ENCODE measurements at places on chromosomes 7 and 10. TPM values are rescaled to one million over a fixed set of nuclear protein-coding genes. Genes with fewer than 3 reads are reported as not detected.

Gene TAS2R5
- not detected for polyA plus RNA-seq

Gene PIK3AP1
- polyA plus RNA-seq, result 92.4 TPM

Gene FAM25C
- polyA plus RNA-seq, result not detected

Gene CCZ1B
- 37.8 TPM for polyA plus RNA-seq

DNA sequence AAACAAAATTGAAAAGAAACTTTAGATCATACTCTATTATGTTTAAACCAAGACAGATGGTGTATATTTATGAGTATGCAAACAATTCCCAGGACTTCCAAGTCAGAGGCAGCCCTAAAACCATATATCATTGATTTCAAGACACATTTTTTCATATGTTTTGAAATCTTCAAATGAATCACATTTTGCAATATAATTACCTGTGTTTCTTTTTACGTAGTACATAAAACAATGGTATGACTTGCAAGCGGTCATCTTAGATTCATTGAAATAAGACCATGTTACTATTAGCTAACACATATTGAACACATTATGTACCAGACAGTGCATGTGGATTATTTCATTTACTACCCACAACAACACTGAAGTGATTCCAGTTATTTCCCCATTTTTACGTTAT lies 14.9 kb downstream of the SMURF1 start:
- DNase-seq, result no peak

DNA sequence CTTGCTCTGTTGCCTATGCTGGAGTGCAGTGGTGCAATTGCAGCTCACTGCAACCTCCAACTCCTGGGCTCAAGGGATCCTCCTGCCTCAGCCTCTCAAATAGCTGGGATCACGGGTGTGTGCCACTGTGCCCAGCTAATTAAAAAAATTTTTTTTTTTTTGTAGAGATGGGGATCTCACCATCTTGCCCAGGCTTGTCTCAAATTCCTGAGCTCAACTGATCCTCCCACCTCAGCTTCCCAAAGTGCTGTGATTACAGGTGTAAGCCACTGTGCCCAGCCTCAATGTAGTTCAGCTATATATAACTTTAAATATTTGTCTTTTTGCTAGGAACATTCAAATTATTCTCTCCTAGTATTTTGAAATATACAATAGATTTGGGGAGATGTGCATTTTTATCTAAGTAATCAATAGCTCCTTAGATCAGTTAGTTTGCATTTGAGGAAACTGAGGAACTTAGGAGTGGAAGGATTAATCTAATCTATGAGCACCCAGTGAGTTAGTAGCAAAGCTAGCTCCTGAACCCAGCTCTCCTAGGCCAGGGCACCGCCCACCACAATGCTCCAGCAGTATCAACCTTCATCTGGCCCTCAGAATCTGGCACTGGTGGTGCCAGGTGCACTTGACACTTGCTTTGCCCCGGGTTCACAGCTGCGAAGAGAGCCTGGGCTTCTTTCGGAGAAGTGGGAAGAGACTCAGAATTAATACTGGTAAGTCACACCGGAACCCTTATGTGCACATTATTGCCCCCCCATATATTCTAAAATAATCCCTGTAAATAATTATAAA lies 5.9 kb upstream of the LRMDA start:
- DNase-seq, result no peak

- DNase-seq, result no peak
Measured at GRCh38 chr7:441684-442421, 77.8 kb downstream of the PDGFA start.

DNA sequence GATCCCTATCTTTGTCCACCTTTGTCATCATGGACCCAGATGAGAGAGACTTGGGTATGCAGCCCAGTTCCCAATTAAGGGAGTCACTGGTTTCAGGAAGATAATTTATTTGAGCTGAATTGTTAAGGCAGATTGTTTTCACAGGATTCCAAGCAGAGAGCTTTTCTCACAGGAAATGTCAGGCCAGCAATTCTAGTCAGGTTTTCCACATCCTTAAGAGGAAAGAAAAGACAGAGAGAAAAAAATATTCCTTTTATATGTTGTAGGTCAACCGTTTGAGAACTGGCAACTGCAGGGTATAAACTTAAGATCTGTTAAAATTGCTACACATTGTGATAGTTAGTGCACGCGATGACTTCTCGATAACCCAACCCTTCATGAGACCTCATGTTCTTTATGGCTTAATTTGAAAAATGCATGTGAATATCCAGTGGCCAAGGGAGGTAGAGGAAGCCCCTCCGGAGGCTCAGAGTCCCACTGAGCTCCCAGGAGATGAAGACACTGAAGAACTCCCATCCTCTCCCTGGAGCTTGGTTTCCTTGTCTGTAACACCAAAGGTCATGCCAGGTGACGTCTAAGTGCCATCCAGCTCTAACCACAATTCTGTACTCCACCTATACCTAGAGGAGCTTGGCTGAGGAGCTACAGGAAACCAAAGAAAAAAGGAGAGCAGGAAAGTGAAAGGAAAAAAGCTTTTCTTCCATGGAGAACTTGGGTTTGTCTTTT lies 45.6 kb downstream of the MINDY4 start:
- no peak for DNase-seq

DNA sequence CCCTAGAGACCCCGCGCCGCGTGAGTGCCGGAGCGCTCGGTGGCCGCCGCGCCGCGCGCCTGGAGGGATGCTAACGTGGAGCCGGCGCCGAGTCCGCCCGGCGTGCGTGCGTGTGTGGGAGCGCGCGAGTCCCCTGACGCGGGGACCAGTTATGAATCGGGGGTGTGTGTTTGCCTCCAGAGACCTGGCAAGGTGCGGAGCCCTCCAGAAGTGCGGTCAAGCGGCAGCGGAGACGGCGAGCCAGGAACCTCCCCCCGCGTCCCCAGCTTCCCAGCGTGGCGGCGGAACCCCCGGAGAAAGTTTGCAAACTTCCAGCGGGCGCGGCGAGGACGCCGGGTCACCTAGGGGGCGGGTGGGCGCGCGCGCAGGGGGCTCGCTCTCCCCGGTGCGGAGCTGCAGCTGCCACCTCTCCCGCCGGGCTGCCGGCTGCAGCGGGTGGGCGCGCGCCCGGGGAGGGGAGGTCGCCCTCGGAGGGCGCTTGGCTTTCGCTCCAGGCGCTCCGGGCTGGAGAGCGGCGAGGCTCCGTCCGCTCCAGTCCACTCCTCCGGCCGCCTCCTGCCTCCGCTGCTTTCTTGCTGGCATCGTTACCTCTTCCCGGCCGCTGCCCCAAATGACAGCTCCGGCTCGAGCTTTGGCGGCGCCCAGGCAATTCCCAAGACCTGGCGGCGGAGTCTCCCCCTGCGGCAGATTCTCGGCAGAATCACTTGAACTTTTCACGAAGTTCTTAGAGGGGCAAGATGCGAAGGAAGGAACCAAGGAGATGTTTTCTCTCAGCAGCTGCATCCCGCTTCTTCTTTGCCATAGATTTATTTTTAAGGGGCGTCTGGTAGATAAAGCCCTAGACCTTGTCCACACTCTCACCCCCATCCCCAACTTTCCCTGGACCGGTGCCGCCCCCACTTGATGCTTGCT lies 2.3 kb upstream of the CREB5 start:
- no peak for DNase-seq

GRCh38 chr7:112147793-112148361 lies 58.3 kb downstream of the DOCK4 start:
- DNase-seq, result no peak

DNA sequence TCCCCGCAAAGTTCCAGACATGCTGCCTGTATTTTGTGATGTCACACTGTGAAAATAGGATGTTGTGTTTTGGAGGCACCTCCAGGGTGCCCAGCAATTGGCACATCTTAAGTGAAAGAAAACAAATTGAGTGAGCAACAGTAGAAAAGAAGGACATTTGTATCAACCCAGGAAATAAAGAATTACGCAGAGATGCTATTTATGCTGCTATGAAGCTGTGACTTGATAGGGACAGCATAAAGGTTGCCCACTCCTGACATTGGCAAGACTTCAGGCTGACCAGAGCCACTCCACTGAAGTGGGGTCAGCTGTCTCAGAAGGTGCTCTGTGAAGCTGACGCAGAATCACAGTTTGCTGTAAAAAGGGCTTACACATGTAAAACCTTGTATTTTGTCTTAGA lies 729.9 kb upstream of the GALNT17 start:
- no peak for DNase-seq

DNA sequence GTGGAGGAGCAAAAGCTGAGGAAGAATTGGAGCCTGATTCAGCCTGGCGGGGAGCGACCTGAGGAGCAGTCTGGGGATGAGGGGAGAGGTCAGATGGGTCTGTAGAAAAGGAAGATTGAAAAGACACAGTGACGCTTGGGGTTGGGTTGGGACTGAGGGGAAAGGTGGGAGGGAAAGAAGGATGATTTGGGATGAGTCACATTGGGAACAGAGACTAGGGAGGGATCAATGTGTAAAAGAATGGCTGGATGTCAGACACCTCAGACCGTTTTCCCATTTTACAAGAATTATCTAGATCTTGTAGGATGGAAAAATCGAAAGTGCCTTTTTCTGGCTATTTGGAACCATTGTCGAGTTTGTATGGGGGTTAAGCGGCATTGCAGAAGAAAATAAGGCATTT lies 1076.5 kb downstream of the DNAJB9 start:
- no peak for DNase-seq

- DNase-seq, result no peak
Measured at GRCh38 chr10:20058135-20058534, 241.9 kb downstream of the PLXDC2 start.

- DNase-seq, result no peak
Measured at GRCh38 chr10:49349390-49349789, 46.5 kb downstream of the DRGX start.

DNA sequence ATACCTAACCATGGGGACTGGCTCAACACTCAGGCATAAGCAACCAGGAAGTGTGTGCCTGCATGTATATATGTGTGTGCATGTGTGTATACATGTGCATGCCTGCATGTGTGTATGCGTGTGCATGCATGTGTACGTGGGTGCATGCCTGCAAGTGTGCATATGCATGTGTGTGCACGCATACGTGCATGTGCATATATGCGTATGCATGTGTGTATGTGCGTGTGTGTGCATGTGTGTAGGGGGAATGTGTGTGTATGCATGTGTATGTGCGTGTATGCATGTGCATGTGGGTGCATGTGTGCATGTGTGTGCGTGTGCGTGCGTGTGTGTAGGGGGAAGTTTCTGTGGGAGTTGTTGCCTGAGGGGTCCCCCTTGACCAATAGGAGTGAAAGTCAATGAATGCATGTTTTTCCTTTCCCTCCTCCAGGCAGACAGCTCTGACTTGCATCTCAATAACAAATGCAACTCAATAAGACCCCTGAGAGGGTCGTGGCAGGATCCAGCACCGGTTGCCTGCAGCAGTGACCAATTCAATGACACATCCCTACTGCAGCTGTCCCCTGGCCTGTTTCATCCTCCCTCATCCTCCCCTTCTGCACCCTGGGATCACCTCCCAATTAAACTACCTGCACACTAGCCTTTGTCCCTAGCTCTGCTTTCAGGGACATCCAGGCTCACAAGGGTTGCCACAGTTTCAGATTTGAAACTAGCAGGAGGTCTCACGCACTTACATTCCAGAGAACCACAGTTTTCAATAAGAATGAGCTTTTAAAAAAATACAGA lies 27.0 kb upstream of the FZD8 start:
- DNase-seq, result no peak

DNA sequence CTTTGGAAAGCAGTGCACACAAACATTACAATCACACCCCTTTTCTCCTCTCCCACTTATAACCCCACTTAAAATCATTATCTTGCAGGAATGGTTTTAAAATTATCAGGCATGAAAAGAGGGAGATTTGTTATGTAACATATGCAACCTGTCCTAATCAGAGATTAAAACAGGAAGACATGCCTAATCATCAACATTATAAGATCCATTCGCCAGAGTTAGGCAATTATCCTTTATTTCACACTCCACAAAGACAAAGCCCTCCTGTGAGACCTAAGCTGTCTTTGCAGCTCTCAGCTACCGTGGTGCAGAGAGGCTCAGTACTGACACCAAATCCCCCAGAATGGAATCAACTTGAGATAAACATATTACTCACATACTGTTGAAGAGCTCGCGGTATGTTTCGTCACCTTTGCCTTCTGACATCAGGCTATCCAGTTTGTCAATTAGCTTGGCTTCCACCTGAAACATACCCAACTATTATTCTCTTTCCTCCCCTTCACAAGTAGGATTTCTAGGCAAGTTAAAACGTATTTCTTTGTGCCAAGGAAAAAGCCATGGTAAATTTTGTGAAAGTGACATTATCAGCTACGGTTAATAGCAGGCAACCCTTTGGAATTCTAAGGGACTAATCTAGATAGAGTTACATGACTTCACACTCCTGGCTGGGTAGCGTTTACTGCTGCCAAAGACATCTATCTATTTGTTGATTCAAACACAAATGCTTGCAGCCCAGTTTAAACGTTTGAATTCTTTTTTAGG lies 226.2 kb upstream of the IMMP2L start:
- DNase-seq, result no peak

DNA sequence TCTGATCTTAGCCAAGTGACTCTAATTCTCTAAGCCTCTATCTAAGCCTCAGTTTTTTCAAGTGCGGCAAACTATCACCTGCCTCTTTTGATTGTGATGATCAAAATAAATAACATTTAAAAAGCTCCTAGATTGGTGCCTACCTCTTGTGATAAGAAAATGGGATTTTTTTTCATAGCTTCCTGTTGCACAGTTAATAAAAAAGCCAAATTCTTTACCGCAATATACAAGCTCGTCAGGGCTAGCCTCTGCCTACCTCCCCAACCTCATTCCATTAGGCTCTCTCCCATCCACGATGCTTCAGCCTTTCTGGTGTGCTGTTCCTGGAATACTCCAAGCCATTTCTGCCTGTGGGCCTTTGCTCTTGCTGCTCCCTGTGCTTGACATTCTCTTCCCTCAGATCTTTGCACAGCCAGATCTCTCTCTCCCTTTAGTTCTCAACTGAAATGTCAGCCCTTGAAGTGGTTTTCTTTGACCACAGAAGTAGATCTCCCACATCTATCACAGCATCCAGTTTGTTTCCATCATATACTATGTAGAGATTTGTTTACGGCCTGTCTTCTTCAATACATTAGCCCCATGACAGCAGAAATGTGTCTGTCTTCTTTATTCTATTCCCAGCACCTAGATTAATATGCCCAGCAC lies 48.8 kb downstream of the SFR1 start:
- no peak for DNase-seq

- no peak for DNase-seq
Measured at GRCh38 chr7:12389089-12389700, 14.5 kb downstream of the VWDE start.

DNA sequence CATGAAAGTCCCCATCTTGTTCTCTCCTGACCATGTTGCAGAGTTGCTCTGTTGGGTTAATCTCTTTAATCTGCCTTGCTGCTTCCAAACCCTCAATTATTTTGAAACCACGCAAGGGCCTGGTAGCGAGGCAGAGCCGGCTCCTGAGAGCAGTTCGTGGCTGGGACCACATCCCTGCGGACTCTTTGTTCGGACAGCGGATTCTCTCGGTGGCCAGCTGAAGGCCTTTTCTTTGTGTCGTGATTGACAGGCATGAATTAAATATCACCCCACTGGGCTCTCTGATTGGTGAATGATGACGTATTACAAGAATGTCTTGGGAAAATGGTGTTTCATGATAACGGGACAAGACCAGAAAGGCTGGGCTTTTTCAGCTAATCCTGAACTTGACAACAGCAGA lies 66.9 kb upstream of the ARHGAP21 start:
- no peak for DNase-seq

- DNase-seq, result no peak
Measured at GRCh38 chr7:134941185-134941900, 45.0 kb upstream of the AGBL3 start.

- DNase-seq, result no peak
Measured at GRCh38 chr7:143176128-143176527, 7.1 kb upstream of the TAS2R39 start.

GRCh38 chr10:133526957-133527588 lies at the start of gene CYP2E1:
CYP2E1 (plus strand) TSS chr10:133527363; CDS start chr10:133527396, 33 bp downstream.
- DNase-seq, result no peak

GRCh38 chr10:102395400-102396316 lies at the start of gene NFKB2:
NFKB2 (plus strand) TSS chr10:102395705; CDS start chr10:102395960, 255 bp downstream.
- DNase-seq, result peak; percentile 62

- no peak for DNase-seq
Measured at GRCh38 chr10:123146013-123146893, 1.7 kb upstream of the HMX2 start.
